ENCODE measurements at places on chromosomes 11 and 22.

GRCh38 chr11:68539395-68539794 is 78.8 kb downstream of the PPP6R3 start:
- no peak for DNase-seq

DNA sequence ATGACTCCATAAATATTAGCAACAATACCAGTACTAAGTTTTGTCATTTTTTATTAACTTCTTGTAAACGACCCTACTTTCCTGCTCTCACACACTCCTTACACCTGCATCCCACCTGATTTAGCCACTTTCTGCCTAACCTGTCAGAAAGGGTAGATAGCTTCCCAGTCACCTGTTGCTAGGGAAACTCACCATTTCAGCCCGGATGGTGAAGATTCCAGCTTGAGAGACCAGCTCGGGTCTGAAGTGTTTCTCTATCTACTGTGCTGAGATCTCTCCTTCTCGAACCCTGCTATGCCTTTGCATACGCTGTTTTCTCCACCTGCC is at the start of gene PARVG:
PARVG (plus strand) TSS at position 220 of the 327 bp plus-strand sequence. CDS start 2,405 bp downstream, outside the sequence.
- DNase-seq: no peak

GRCh38 chr11:69307421-69307820 is 13.5 kb downstream of the MYEOV start:
- DNase-seq: no peak

GRCh38 chr11:95501761-95502266 is 270.8 kb upstream of the SESN3 start:
- DNase-seq: no peak

DNA sequence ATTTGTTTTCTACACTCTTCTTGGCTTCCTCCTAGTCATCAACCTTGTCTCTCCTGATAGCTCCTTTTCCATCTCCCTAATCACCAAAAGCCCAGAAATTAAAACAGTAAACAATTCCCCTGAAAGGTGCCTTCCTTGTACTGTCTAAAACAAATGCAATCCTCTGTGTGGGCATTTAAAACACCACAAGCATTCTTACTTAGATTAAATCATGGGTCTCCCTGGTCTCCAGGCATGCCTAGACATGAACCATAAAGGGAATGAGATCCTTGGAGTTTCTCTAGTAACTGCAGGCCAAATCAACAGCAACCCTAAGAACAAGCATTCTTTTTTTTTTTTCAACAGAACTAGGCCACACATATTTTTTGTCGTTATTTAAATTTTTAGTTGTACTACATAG is 1.9 kb downstream of the BTG4 start:
- DNase-seq: no peak

DNA sequence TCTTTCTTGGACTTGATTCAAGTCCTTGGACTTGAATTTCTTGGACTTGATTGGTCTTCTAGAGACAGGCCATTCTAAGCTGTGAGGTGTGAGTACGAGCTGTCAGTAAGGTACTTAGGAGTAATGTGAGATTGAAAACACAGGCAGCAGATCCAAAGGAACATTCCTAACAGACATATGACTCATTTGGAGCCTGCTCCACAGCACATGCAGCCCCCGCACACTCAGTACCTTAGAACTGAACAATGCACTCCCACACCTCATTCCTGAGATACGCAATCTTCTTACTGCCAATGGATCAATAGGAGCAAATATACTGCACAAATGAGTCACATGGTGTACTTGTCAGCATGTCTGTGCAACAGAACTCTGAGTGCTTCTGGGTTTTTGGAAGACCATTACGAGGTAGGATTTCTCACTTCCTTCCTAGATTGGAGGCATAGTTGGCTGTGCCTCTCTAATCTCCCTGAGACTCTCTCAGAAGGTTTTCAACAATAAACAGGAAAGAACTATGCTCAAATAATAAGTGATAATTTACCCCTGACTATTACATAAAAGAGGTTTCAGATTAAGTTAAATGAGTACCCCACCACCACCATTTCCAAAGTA is 243.1 kb downstream of the KCNA4 start:
- no peak for DNase-seq

- no peak for DNase-seq
Measured at GRCh38 chr11:123388640-123389039, 41.4 kb upstream of the GRAMD1B start.

DNA sequence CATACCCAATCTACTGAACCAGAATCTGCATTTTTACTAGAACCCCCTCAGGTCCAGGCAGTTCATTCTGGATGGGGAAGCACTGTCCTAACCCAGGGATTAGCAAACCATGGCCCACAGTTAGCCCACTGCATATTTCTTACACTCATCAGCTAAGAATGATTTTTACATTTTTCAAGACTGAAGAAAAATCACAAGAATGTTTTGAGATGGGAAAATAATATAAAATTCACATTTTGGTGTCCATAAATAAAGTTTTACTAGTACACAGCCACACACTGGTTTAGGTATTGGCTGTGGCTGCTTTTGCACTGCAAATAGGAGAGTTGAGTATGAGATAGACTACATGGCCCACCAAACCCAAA is 59.4 kb downstream of the PPFIBP2 start:
- no peak for DNase-seq

- no peak for DNase-seq
Measured at GRCh38 chr22:50605613-50606074, 5.1 kb downstream of the MAPK8IP2 start.

DNA sequence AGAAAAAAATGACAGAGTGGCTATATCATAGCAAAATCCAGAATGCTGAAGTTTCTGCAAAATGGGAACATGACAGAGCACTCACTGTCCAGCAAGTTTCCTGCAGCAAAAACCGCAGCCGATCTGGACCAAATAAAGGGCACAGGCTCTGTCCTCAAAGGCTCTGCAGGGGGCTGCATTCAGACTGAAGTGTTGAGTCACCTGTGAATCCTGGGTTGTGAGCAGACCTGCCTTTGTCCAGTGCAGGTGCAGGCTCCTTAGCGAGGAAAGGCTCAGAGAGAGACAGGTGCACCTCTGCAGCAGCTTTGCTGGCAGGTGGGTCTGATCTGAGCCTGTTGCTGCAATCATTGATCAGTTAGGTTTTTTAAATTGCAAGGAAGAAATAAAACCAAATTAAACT is 29.3 kb upstream of the NFAM1 start:
- DNase-seq: peak; percentile 56

GRCh38 chr11:73307323-73308002 is 613 bp upstream of the ARHGEF17 start:
- DNase-seq: peak; percentile 91

- no peak for DNase-seq
Measured at GRCh38 chr22:31607696-31608095, 54.3 kb downstream of the PISD start.

DNA sequence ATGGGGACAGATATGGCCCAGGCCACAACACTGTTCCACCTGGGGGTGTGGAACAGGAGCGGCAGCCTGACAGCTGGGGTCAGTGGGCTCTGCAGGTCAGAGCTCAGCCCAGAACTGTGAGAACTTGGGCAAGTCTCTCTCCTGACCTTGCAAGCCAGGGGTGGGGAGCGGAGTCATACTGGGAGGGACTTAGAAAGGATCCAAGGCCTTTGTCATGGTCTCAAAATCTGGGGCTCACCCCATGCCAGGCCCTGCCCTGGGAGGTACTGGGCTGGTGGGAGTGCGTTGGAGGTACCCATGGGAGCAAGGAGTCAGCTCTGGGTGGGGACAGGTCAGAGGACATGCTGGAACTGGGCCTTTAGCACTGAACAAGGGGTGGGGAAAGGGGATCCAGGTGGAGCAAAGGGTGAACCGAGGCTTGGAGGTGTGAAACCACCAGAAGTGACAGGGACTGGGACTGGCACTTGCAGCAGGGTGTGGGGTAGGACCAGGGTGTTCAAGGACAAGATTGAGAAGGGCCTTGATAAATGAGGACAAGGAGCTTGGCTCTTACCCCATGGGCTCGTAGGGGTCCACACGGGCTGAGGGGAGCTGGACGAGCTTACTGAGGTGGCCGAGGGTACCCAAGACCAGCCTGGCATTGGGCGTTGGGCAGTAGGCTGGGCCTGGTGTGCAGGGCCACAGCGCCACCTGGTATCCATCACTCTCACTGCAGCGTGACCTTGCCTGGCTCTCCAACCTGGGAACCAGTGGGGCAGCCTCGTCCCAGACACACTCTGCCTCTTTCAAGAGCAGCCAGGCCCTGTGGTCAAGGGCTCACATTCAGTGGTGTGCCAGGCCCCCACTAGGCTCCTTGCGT is 7.4 kb upstream of the PMM1 start:
- DNase-seq: peak; percentile 2

- DNase-seq: no peak
Measured at GRCh38 chr22:43057641-43058040, 31.6 kb downstream of the TTLL1 start.

DNA sequence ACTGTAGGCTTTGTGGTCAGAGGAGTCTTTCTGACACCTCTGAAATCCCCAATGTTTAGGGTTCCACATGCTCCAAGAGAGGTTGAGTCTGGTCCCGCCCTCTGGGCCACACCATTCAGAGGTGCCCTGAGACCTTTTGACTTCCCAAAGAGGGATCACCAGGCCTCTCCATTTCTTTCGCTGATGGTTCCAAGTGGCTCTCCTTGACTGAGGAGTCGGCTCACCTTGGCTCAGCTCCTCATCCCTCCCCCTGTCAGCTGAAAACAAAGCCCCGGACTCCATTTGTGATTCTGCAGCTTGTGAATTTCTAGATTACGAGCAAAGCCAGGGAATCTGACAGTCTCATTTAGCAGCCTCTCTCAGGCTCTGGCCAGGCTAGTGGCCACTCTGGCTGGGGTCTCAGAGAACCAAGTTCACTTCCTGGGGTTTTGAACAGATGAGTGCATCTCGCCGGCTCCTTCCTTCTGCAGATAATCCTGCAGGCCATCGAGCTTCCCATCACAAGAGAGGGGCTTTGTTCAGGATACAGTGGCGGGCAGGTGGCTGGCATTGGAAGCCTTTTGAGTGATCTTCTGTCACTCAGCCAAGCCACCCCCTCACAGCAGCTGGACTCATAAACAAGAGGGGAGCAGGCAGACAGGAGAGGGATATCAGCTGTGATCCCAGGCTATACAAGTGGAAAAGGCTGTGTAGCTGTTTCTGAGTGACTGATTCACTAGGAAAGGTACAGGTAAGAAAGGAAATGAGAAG is 102.9 kb downstream of the TRIM29 start:
- no peak for DNase-seq

DNA sequence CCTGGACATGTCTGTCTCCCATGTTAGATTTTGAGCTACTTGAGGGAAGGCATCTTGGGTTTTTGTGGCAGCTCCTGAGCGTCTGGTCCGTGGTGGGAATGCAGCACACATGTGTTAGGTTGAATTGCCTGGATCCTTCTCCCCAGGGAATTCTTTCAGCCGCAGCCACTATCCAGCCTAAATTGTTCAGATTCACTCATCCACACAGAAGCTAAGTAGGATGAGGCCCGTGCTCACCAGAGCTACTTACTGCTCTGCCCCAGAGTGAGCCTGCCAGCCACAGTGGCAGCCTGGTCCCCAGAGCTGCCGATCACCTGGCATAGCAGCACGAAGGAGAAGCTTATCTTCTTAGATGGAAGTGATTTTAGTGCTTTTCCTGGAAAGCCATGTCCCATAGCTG is 34.4 kb upstream of the SORL1-AS1 start:
- DNase-seq: no peak

- no peak for DNase-seq
Measured at GRCh38 chr22:31295831-31296657, 3.8 kb upstream of the PIK3IP1 start.

GRCh38 chr22:39090426-39091064 is 6.5 kb upstream of the APOBEC3H start:
- DNase-seq: no peak

DNA sequence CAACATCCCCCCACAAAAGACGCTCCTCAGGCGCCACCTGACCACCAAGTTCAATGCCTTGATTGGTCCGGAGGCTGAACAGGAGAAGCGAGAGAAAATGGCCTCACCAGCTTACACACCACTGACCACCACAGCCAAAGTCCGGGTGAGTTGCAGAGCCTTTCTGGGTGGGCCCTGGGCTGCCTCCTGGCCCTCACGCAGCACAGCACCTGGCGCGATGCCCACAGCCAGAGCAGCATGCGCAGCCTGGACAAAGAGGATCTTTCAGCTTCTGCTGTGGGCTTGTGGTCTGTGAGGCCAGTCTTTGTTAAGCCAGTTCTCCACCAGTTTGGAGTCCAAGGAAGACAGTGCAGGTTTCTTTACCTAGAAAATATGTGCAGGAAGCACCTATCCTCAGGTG is 21.6 kb downstream of the CYB5R2 start:
- no peak for DNase-seq

- DNase-seq: no peak
Measured at GRCh38 chr11:33694346-33695050, 6.1 kb downstream of the C11orf91 start.

- no peak for DNase-seq
Measured at GRCh38 chr11:125267548-125267947, 103.0 kb downstream of the PKNOX2 start.

DNA sequence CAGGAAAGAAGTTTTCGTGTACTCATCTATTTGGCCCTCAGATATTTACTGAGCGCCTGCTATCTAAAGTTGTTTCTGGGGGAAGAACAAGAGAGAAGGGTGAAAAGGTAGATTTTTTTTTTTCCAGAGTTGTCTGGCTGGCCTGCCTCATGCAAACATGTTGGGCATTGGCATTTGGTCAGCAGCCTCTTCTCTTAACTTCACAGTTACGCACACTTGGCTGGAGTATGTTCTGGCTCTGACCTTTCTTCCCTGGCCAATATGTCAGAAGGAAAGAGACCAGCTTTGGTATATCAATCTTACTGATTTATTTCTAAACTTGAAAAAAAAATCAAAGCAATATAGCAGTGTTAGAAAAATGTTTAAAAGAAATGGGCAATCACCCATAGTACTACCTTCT is 54.2 kb upstream of the GRAMD1B start:
- DNase-seq: no peak

- no peak for DNase-seq
Measured at GRCh38 chr11:99333621-99334020, 312.9 kb downstream of the CNTN5 start.

- no peak for DNase-seq
Measured at GRCh38 chr11:111392552-111392951, 13.5 kb upstream of the POU2AF1 start.

- no peak for DNase-seq
Measured at GRCh38 chr22:47632701-47633100, 870.3 kb downstream of the TBC1D22A start.

- no peak for DNase-seq
Measured at GRCh38 chr11:68966894-68967780, 13.6 kb downstream of the MRGPRD start.

DNA sequence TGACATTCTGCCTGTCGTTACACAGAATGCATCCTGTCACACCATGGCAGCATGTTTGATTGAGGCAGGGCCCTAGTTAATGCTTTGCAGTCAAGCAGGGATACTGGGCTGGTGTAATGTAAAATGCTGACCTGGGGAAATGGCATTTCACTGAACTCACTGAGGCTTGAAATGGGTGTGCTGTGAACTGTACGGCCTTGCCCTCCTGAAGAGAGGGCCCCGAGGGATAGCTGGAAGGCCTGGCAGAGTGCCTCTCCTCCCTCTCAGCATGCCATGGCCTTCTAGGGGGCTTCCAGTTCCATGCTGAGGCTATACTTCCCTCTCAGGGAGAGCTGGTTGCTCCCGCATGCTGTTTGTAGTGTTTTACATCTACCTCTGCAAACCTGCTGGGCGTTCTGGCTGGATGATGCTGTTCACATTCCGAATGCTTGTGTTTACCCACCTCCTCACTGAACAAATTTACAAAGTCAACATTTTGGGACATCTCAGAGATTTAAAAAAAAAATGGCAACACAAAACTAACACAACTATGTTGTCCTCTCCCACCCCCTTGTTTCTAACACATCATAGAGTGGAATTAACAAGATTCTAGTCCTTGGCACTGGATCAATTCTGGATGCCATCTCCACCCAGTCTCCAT is 416.7 kb upstream of the CADM1 start:
- DNase-seq: no peak

- DNase-seq: no peak
Measured at GRCh38 chr11:8228231-8228630, 35.4 kb downstream of the LMO1 start.

Data from NCI-H1930 (cell line).